ENCODE measurements at places on chromosomes 12 and 14.

DNA sequence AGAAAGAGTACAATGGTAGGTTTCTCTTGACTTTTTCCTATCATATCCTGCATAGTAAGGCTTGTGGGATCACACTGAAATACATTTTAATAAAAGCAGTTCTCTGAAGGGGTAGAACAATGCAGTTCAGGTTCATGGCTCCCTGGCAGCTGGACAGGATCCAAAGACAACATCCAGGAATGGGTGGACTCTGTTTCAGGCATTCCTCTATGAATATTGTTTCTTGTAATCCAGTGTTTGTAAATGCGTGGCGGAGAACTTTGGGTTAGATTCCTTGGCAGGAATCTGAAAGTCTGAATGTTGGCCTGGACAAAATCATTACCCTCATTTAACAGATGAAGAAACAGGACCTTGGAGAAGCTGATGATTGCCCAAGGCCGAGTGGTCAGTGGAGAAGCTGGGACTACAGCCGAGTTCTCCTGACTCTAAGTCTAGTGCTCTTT, 43.5 kb downstream of the SYNE2 start:
- DNase-seq = peak; percentile 98

DNA sequence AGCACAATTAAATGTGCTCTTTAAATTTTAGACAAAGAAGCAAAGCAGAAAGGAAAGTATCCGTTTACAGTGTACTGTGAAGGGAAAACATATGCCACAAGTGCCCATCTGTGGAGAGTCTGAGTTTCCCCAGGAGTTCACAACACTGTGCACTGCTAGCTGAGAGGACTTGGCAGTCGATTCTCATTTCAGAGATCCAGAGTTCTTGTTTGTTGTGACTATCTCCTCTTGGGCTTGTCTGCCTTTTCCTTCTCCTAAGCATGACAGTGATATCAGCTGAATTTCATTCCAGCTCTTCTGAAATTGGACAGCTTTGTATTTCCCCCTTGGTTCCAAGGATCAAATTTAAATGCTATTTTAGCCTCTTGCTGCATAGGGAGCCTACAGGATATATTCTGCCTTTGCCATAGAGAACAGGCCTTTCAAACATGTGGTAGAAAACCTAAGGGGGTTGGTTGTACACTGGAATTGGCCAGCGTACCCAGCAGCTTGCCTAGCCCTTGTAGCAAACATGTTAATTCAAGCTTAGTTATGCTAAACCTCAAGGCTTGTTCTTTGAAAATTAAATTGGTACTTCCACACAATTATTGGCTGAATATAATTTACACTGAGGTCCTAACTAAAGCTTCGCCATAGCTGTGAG, 259.2 kb upstream of the NOVA1 start:
- DNase-seq = no peak

DNA sequence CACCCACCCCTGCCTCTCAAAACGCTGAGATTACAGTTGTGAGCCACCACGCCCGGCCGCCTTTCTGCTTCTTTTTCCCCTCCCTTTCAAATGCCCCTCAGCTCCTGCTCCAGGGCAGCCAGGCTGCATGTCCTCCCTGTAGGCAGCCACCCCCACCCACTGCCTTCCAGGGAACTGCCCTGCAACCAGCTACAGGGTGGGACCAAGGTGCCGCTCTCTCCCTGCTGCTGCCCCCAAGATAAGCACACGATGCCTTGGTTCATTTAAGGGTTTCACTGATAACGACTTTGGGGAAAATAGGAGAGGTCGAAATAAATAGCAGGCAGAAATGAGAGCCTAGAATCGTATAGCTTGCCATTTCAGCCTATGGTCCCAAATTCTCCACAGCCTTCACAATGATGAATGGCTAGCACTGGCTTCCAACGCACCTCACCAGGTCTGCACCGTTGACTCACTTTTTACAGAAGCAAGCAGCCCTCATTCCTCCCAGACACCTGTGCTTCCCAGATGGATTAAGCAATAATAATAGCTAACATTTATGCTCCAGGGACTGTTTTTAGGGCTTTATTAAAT, 40.7 kb downstream of the ATG14 start:
- DNase-seq = no peak

- no peak for DNase-seq
Measured at GRCh38 chr14:79421811-79422210, 789.5 kb downstream of the DIO2 start.

GRCh38 chr14:89987161-89987475, 31.4 kb downstream of the TDP1 start:
- no peak for DNase-seq

GRCh38 chr12:23611320-23611719, 338.1 kb downstream of the SOX5 start:
- DNase-seq = peak; percentile 5

GRCh38 chr12:2163177-2163941, 110.6 kb downstream of the CACNA1C start:
- DNase-seq = peak; percentile 53

GRCh38 chr14:72383865-72384264, 451.6 kb downstream of the RGS6 start:
- DNase-seq = no peak

- no peak for DNase-seq
Measured at GRCh38 chr12:4197922-4198763, 75.4 kb upstream of the CCND2 start.

DNA sequence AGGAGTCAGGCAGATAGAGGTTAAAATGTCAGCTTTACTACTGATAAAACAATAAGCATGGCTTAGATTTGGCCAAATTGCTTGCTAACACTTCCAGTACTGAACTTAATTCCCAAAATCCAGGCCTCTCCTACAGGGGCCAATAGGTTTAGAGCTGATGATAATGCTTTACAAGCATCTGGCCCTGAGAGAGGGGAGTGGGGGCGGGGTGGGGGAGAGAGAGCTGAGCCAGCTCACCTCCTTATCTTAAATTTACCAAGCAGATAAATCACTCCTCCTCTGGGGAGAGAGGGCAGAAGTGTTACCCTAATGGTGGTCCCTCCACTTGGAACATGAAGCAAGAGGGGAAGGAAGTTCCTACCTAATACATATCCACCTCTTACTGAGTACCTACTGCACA, 182.2 kb upstream of the CRY1 start:
- DNase-seq = no peak

DNA sequence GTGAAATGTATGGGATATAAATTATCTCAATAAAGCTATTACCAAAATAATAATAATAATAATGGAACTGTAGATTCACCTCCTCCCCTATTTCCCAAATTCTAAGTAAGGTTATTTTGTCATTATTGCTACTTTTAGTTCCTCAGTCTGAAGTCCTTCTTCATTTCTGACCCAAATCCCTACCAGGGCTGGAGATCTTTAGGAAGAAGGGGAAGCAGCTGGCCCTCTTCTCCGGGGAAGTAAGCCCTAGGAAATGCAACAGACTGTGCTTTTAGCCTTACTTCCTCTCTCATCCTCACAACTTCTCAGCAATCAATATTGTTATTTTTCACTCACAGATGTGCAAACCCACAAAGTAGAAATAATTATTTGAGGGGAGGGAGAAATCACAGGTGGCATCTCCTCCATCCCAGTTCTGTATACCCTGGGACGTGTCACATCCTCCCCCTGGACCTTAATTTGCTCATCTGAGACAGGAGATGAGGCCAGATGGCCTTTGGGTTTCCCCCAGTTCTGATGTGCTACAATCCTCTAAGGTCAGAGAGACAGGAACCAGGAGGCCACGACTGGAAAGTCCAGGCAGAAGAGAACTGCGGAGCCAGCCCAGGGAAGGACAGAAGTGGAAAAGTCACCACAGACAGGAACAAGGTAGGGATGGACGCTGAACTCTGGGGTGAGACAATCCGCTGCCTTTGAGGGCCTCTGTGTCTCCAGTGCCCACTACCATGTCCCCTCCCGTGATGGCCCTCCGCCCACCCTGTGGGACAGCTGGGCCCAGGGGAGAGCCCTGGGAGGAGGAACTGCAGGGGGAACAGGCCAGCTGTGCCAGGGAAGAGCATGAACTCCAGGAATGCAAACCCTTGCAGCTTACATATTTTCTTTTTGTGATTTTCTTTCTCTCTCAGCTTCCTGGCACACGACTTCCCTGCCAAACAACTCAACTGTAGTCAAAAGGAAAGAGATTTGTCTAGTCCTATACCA, 10.6 kb upstream of the TNFRSF1A start:
- no peak for DNase-seq

DNA sequence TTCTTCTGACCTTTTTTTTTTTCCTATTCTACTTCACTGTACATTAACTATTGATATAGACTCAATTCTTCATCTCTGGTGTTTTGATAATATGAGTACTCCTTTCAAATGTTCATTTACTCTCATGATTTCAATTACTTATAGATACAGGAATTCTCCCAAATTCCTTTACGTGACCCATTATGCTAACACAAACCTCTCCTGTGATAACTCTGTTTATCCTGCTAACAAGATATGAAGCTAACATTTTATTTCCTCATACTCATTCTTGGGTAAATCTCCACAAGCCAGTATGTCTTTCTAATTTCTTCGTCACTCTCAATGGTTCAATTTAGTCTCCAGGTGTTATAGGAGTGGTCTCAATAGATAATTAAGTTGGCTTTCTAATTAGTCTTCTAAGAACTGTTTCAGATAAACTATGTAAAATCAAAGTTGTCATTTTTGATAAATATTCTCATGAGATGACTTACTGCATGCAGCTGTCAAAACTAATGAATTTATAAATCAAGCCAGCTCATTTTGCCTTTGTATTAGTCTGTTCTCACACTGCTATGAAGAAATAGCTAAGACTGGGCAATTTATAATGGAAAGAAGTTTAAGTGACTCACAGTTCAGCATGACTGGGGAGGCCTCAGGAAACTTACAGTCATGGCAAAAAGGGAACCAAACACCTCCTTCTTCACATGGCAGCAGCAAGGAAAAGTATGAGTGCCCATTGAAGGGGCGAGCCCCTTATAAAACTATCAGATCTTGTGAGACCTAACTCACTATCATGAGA, 130.6 kb upstream of the MYF6 start:
- peak; percentile 31 for DNase-seq

- no peak for DNase-seq
Measured at GRCh38 chr14:24198814-24199524, 3.7 kb upstream of the TM9SF1 start.

DNA sequence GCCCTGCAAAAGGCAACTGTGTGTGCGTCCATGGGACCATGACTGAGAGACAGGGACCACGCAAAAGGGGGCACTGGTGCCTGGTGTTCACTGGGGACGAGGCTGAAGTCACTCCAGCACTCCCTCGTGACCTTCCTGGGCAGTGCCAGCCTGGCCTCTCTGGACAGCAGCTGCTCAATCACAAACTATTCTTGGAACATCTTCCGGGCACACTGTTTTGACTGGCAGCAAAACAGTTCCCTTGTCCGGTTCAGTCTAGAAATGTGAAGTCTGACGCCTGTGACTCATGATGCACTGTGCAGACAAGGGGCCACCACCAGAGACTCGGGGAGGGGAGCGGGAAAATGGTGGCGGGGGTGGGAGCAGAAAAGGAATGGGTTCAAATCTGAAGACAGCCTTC, 20.8 kb downstream of the SNRNP35 start:
- no peak for DNase-seq

GRCh38 chr12:54443446-54443845, 24.4 kb upstream of the ITGA5 start:
- no peak for DNase-seq

- DNase-seq = no peak
Measured at GRCh38 chr12:106643000-106643399, 60.2 kb downstream of the RFX4 start.

- DNase-seq = peak; percentile 78
Measured at GRCh38 chr12:111455448-111456320, 50.0 kb downstream of the SH2B3 start.

- no peak for DNase-seq
Measured at GRCh38 chr12:63419154-63419553, 249.1 kb downstream of the DPY19L2 start.

- no peak for DNase-seq
Measured at GRCh38 chr12:38911611-38912010, 6.2 kb upstream of the CPNE8 start.

GRCh38 chr14:25658988-25659387, 609.0 kb upstream of the STXBP6 start:
- DNase-seq = no peak

DNA sequence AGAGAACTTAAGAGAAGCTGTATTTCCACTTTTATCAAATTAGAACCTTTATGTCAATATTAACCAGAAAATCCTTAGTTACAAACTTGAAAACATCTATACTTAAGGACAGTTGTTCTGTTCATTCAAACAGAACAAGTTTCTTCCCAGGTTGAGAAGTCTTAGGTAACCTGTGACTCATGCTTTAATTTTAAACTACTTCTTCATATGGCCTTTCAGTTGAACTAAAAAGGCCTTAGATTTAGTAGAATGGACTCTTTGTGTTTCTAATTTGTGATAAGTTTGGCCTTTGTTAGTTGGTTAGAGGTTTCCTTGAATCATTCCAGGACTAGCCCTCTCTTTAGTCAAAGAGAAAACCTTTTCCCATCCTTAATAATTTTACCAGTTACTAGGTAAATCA, 274.2 kb downstream of the FUT8 start:
- no peak for DNase-seq

DNA sequence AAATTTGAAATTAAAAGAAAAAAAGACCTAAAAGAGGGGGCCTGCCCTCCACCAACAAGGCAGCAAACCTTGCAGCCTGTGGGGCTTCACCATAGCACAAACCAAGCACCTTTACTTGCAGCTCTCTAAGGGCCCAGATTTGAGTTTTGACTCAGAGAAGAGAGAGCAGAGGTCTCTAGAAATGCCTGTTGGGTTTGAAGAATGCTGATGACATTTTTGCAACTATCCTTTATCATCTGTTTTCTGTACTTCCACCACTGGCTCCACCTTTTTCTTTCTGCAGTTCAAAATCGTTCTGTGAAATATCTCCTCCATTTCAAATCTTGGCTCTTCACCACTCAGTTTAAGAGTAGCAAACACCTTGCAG, 83.8 kb upstream of the HMGA2 start:
- peak; percentile 17 for DNase-seq

- no peak for DNase-seq
Measured at GRCh38 chr12:123513805-123514204, 19.7 kb downstream of the RILPL1 start.

DNA sequence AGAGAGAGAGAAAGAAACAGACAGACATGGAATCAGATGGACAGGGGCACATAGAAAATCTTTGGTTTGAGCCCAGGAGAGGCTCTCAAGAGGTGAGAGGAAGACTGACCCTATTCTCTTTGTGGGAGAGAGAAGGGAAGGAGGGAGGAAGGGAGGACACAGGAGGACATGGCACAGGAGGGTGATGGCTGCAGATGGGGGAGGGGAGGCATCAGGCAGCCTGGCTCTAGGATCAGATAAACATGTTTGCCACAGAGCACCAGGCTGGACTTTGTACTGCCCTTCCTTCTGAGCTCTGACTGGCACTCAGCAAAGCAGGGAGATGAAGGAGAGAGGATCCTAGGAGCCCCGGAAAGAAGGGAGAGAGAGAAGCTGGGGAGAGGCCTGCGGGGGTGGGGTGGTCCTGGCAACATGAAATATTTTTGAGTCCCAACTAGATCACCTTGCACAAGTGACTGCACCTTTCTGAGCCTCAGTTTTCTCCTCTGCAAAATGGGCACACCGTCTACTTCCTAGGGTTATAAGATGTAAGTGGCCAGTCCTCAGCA, 6.1 kb downstream of the HNF1A start:
- DNase-seq = no peak

All from amniotic epithelial cell (primary cell).